GDM1 (cell line): ENCODE measurements at places on chromosomes 6 and 20.

GRCh38 chr20:64113444-64113775 lies 6.0 kb upstream of the NPBWR2 start:
- DNase-seq, result no peak

- DNase-seq, result no peak
Measured at GRCh38 chr6:139686308-139686707, 311.9 kb upstream of the CITED2 start.

DNA sequence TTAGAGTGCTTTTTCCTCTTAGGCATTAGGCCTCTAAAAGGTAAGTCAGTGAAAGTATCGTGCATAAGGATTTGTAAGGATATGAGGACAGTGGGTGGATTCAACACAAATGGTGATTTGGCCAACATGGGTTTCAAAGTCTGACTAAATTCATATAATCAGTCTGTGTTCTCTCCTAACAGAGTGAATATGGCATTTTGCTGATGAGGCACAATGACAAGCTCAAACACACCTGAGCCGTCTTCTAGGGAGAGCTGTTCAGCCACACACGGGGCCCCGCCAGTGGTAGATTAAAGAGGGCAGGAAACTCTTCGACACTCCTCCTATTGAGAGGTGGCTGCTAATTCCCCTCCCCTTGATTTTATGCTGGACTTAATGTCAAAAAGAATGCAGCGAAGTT lies 59.5 kb upstream of the PROKR2 start:
- no peak for DNase-seq

- DNase-seq, result no peak
Measured at GRCh38 chr20:50094522-50094921, 18.4 kb downstream of the UBE2V1 start.

- no peak for DNase-seq
Measured at GRCh38 chr6:14921170-14921569, 324.7 kb upstream of the JARID2 start.

GRCh38 chr6:167660944-167661551 lies 165.7 kb upstream of the AFDN start:
- DNase-seq, result no peak

DNA sequence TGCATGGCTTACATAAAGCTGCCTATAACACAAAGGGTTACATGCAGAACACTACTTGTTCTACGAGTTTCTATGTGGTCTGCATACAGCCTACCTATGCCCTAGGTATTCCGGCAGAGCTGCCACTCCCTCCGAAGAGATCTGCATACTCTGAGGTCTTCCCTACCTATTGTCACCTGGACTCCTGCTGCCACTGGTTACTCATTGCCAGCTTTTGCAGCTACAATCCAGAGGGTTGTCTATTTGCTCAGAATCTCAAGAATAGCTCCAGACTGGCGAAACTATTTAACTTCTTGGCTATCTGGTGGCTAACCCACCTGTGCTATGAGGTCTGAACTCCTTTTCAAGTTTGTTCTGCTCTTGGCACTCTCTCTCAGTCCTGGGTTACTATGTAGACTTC lies 323.3 kb downstream of the BMP2 start:
- DNase-seq, result no peak

GRCh38 chr20:8547035-8547650 lies 415.1 kb downstream of the PLCB1 start:
- no peak for DNase-seq

GRCh38 chr6:15297895-15298590 lies 52.2 kb downstream of the JARID2 start:
- no peak for DNase-seq

DNA sequence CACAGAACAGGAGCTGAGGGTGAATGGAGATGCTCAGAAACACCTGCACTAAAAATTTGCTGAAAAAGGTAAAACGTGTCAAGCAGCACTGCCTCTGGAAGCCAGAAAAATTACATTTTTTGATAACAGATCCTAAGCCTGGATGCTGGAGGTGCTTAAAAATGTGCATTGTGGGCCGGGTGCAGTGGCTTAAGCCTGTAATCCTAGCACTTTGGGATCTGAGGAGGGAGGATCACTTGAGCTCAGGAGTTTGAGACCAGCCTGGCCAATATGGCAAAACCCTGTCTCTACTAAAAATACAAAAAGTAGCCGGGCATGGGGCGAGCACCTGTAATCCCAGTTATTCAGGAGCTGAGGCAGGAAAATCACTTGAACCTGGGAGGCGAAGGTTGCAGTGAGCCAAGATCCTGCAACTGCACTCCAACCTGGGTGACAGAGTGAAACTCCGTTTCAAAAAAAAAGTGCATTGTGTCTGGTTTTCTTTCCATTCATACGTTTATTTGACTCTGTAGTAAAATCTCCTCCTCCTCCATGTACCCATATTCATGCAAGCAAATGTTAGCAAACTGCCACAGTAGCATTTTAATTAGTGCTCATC lies 587 bp upstream of the BTN3A1 start:
- no peak for DNase-seq

- no peak for DNase-seq
Measured at GRCh38 chr6:166619912-166620311, 7.1 kb downstream of the RPS6KA2 start.

GRCh38 chr6:19864285-19864684 lies 27.1 kb downstream of the ID4 start:
- DNase-seq, result no peak

- no peak for DNase-seq
Measured at GRCh38 chr6:123380257-123380656, 256.5 kb downstream of the TRDN start.

GRCh38 chr20:60361761-60362395 lies 403.7 kb downstream of the CDH26 start:
- DNase-seq, result no peak

- DNase-seq, result no peak
Measured at GRCh38 chr6:27451660-27452390, 21.1 kb downstream of the ZNF184 start.

DNA sequence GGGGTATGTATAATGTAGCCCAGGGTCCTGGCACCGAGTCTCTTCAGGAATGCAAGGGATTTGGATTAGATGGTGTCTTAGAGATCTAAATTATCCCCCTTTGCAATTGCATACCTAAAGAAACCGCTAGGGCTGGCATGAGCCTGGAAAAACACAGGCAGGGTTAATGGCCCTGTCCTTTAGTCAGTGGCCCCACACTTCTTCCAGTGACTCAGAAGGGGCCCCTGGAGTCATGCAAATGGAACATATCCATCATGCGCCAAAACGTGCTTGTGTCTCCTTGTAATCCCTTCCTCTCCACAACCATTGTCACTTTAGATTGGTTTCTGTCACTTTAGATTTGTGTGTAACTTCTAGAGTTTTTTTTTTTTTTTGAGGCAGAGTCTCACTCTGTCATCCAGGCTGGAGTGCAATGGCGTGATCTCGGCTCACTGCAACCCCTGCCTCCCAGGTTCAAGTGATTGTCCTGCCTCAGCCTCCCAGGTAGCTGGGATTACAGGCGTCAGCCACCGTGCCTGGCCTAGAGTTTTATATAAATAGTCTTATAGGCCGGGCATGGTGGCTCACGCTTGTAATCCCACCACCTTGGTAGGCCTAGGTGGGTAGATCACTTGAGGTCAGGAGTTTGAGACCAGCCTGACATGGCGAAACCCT lies 8.7 kb upstream of the MYBL2 start:
- DNase-seq, result no peak

DNA sequence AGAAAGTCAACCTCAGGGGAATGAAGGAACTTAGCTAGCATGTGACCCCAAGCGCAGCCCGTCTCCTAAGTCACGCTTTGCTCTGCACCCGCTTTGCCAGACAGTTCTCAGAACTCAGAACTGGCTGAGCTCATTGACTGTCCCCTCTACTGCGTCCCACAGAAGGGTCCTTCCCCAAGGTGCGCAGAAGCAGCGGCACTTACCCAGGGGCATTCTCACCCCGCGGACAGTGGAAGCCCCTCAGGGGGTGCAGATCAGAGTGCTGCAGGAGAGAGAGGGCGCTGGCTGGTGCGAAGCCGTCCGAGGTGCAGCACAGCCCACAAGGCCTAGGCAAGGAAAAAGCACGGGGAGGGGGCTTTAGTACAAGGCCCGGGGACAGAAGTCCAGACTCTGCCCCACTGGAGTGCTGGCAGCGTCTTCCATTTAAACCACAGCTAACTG lies 807 bp downstream of the SNHG17 start:
- DNase-seq, result no peak

DNA sequence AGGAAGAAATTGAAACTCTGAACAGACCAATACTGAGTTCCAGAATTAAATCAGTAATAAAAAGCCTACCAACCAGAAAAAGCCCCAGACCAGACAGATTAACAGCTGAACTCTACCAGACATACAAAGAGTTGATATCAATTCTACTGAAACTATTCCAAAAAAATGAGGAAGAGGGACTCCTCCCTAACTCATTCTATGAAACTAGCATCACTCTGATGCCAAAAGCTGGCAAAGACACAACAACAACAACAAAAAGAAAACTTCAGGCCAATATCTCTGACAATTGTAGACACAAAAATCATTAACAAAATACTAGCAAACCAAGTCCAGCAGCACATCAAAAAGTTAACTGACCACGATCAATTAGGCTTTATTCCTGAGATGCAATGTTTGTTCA lies 246.0 kb upstream of the RUNX2 start:
- no peak for DNase-seq

GRCh38 chr6:87922947-87923330 lies 124.7 kb upstream of the SPACA1 start:
- DNase-seq, result no peak

- no peak for DNase-seq
Measured at GRCh38 chr6:78670156-78670555, 197.2 kb upstream of the IRAK1BP1 start.

- no peak for DNase-seq
Measured at GRCh38 chr20:9837634-9838033, 1.2 kb downstream of the PAK5 start.

GRCh38 chr6:20811109-20811761 lies 277.0 kb downstream of the CDKAL1 start:
- DNase-seq, result no peak

DNA sequence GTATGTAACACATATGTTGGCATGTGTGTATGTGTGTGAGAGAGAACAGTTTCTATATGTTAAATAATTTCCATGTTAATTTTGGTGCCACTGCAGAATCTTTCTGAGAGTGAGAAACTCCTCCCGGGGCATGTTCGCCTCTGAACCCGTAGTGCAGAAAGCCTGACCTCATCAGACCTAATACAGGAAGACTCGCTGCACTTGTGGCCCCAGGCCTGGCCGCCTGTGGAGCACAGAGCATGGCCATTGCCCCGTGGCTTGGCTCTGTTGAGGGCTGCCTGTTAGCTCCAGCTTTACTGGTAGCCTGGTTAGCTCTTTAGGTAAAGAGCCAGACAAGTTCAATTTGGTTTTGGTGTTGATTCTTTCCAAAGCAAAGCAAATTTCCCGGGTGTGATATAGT lies 25.5 kb downstream of the FARS2 start:
- DNase-seq, result no peak

- no peak for DNase-seq
Measured at GRCh38 chr6:37920667-37921066, 101.1 kb downstream of the ZFAND3 start.

DNA sequence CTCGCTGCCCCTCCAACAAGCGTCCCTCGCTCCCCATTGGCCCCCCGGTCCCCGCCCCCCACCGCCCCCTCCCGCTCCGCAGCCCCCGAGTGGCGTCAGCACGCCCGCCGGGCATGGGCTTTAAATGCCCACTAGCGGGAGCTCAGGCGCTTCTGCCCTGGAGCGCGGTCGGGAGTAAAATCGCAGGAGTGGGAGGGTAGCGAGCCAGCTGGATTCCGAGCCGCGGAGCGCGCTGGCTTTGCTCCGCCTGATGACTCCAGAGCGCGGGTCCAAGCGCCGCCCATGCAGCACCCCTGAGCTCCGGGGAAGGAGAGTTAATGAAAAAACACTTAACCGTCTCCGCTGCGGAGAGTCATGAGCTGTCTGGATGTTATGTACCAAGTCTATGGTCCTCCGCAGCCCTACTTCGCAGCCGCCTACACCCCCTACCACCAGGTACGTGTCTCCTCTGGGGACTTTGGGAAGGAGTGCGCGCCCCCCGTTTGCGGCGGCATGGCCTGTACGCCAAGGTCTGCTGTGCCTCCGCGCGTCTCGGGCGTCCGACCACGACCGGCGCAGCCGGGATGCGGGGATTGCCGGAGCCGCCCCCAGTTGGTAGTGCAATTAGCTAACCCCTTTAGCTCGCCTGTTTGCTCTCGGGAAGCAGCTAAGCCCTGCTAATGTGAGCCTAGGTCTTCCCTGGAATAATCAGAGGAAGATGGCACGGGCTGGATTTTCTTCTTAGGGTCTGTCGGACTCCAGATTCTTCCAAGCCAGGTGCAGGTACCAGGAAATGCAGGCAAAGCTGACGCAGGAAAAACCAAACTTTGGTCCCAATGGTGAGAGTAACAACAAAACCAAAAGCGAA lies at the start of gene VGLL2:
VGLL2 (plus strand) TSS at position 149 of the 847 bp plus-strand sequence; CDS start at position 355, 206 bp downstream.
- no peak for DNase-seq

DNA sequence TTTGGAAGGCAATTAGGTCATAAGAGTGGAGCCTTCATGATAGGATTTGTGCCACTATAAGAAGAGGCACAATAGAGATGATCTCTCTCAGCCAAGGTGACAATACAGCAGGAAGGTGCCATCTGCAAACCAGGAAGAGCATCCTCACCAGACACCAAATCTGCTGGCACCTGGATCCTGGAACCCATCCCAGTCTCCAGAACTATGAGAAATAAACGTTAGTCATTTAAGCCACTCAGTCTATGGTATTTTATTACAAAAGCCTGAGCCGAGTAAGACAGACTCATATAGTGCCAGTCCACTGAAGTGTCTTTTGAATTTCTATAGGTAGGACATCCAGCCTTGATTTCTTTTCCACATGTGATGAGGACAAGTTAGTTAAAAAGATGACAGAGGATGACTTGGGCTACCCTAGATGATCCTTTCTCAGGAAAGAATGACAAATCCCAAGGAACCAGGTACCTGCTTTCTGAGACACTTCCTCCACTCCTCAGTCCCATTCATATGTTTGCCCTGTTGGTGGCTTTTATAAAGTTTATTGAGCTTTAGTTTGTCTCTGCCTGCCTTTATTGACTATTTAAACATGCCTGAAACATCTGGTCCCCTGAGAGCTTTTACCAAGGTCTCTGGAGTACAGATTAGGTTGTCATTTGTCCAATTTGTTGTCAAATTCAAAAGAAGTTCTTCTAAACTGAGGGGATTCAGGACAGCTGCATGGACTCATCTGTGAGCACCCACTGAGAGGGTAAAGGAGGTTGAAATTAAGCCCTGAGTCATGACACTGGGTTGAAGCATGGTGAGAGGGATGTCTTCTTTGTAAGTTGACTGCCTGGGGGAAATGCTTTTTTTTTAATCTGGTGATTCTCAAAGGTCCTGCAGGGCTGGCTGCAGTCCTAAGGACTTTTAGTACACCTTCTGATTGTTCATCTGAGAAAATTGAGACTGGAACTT lies 165.0 kb upstream of the PLCB4 start:
- DNase-seq, result no peak

GRCh38 chr20:8293750-8294149 lies 161.7 kb downstream of the PLCB1 start:
- DNase-seq, result no peak

DNA sequence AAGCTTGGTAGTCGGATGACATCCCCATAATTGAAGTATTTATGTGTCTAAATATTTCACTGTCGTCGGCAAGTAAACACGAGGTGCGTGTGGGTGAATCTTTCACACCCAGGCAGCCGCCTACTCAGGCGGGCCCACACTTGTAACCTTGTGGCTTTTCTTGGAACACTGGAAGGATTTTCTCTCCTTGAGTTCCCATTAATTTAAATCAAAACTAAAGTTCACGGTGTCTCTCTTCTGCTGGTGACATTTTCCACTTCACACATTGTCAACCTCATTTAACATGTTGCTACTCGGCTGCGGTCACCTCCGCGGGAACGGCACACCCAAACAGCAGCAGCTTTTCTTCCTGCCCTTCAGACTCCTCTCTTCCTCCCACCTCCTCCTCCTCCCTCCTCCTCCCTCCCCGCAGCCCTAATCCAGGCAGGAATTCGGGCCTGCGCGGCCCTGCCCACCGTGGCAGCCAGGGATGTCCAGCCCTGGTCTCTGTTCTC lies 336.6 kb downstream of the QKI start:
- DNase-seq, result no peak
